ENCODE measurements at places on chromosomes 2 and 18.

DNA sequence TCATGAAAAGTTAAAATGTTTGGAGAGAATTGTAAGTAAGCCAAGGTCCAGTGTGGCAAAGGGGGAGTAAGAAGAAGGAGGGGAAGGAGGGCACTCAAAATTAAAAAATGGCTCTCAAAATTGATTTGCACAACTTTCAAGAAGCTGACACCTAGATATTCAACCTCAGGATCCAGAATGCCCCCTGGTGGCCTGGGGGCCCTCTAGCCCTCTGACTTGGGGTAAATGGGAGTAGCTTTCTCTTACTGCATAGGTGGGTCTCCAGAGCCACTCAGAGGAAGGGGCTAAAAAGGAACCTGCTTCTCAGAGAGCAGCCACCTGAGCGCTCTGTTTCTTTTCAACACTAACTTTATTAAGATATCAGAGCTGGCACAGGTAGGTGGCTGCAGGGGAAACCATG is 968.5 kb downstream of the BCL11A start:
- no peak for DNase-seq

GRCh38 chr2:219961947-219962498 is 334.6 kb downstream of the SLC4A3 start:
- DNase-seq, result no peak

GRCh38 chr18:59308938-59309260 is 9.6 kb downstream of the CPLX4 start:
- DNase-seq, result no peak

GRCh38 chr18:41974796-41975201 is 19.8 kb downstream of the PIK3C3 start:
- no peak for DNase-seq

DNA sequence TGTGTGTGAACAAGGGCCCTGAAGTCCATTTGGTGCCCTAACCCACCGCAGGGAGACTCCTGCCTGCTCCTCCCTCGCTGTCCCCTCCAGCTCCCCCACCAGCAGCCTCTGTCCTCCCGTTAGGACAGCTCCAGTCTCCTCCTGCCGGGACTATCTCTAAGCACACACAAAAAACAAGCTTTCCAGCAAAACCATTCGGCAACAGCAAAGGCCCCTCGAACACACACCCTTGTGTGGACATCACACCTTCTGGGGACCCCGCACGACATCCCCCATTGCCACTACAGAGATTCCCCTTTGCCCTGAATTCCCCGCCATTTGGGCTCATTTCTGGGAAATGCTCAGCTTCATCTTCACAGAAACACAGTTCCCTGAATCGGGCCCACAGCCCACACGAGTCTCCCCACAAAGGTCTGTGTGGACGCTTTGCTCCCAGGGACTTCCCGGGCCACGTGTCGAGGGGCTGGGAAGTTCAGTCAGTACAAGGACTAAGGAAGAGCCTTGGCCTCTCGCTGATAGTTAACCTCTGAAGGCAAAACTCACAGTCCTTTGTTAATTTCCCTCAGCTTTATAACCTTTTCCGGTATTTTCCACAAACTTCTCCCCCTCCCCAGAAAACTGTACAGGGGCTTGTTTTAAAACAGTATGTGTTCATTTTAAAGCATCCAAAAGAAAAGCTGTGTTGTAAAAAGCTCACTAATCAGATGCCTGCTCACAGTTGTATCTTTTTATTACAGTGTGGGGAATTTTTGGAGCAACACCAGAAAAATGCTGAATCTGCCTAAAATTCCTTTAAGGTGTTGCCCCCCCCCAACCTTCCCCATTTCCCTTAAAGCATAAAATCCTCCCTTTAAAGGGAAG is 25.9 kb downstream of the SMAD7 start:
- DNase-seq, result no peak

- no peak for DNase-seq
Observed at GRCh38 chr18:42339372-42339771, 384.3 kb downstream of the PIK3C3 start.

DNA sequence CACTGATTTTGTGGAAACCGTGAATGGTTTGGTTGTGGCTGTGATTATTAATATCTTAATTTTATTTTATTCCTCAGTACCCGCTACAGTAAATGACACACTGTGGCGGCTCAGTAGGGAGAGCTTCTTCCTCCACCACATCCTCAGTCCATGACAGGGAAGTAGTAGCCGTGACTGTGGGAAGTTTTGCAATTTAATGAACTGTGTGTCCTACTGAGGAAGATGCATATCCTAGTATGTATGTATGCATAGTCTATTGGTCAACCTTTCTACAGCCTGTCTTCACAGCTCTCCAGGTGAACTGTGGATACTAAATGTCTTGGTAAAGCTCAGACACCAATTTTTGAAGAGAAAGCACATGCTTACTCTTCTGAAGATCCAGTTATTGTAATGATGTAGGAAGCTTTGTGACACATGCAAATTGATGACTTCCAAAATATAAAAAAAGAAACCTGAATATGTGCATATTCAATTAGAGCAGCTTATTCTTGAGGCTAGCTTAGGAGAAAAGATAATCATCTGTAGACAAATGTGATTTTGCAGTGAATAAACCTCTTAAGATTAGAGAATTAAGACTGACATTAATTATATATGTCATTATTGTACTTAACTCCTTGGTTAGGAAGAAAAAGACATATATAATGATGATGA is 384.3 kb upstream of the CNTNAP5 start:
- DNase-seq, result no peak

DNA sequence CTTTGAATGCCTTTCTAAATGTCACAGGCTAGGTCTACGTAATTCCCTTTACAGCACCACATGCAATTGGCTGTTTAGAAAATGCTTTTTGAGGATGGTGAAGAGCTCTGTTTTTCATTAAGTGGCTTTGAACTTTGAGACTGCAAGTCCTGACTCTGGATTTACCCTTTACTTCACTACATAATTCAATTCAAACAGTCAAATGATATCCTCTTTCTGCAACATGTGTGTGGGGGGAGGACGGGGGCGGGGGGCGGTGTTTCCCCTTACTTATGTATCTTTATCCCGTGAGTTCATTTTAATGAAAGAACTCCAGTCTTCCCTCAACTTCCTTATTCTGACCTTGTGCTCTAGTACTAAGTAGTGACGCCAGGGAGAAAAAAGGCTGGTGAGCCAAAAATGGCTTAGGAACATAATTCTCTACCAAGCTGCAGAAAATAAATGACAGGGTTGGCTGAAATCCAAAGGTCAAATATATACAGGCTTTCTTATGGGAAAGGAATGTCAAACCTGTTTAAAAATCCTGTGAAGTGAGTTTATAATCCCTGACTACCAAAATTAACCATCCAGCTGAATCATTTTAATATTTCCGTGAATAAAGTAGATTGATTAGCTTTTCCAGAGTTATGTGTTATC is 119.6 kb downstream of the SLC8A1 start:
- no peak for DNase-seq

DNA sequence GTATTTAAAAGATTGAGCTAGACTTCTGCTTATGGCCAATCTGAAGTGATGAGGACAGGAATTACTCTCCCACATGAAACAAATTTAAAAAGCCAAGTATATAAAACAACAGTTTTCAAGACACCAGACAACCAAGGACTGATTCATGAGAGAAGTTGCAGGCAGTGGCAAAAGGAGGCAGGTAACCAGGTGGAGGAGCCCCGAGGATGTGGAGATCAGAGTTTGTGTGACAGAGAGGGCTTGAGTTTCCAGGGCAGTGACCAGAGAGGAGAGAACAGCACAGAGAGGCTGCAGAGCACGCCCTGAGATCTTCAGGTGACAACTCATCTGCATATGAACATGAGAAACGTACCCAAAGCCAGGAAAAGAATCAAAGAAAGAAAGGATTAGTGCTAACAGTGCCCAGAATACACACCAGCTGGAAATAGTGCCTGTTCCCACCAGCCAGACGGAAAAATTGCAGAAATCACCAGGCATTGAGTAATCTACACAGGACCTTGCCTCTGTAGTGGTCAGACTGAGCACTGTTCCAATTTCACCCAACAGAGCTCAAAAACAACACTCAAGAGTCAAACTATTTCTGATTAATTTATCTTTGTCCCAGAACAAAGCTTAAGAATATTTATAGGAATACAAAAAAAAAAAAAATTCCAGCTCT is 173.1 kb downstream of the SEPTIN10 start:
- no peak for DNase-seq

GRCh38 chr18:32326450-32327308 is 136.8 kb downstream of the MEP1B start:
- DNase-seq, result no peak

DNA sequence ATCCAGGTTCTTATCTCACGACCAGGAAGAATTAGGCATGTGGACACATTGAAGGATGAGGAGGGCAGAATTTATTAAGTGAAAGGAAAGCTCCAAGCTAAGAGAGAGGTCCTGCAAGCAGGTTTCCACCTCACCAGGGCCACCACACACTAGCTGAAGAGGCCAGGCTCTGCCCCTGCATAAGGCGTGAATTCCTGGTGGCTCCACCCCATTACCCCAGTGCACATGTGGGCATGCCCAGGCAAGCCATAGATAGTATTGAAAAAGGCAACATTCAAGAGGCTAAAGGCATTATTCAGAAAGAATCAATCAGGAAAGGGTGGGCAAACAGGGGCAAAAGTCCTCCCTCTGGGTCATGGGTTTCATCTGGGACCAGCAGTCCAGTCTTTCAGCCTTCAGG is 30.9 kb upstream of the GRP start:
- no peak for DNase-seq

DNA sequence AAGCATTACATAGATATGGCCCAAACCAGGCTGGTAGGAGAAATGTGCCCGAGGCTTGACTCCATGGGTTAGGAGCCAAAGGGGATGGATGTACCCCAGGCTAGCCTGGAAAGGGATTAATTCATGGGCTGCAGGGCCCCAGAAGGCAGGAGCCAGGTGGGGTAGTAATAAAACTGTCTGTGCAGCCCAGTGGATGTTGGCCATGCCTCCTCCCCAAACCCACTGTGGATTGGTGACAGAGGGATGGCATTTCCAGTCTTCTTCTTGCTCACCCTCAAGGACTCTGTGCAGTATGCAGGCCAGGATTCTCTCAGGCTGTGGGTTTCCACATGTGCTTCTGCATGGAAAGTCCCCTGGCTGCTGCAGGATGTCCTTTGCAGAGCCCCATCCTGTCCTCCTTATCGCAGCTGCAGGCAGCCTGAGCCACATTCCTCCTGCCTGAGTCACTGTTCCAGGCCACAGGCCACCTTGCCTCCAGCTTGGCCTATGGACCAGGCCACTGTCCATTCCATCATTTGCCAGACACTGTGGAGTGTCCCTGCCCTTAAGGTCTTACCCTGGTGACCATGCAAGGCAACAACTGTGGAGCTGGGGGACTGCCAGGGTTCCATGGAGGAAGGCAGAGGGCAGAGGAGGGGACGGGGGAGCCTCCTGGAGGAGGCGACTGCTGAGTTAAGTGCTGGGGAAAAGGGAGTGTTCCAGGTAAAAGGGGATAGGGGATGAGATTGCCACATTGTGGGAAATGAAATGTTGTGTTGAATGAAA is 38.9 kb downstream of the INO80C start:
- DNase-seq, result no peak

DNA sequence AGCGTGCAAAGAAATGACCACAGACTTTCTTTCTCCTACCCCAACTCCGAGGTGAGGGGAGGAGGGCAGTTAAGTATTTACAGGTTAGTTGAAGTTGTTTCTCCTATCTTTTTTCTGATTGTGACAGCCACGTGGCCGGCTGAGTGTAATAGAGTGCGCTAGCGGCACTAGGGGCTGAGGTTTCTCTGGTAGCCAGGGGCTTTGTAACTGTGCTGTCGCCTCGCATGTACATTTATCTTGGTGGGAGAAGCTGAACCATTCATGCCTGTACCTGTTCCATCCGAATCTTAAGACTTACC is 214.1 kb upstream of the STON1 start:
- no peak for DNase-seq

DNA sequence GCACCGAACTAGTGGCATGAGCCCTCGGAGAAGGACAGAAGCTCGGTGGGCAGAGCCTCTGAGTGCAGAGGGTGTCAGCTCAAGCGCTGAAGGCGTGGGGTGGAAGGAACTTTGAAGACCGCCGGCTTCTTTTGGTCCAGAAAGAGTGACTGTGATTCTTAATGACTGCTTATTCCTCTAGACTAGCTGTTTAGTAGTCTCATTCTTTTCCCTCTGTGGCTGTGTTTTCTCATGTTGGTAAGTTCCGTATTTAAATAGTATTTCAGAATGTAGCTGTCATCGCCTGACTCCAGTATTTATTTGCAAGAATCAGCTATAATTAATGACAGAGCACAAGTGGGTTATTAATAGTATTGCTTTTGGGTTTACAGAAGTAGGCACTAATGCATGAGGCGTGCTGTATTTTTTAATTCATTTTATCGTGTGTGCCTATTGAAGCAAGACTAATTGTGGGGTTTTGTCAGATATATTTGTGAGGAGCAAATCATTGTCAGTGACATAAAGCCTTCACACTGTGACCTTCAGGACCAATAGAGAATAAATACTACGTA is 80.8 kb upstream of the NFATC1 start:
- no peak for DNase-seq

- DNase-seq, result no peak
Observed at GRCh38 chr2:195683174-195683573, 26.1 kb downstream of the SLC39A10 start.

DNA sequence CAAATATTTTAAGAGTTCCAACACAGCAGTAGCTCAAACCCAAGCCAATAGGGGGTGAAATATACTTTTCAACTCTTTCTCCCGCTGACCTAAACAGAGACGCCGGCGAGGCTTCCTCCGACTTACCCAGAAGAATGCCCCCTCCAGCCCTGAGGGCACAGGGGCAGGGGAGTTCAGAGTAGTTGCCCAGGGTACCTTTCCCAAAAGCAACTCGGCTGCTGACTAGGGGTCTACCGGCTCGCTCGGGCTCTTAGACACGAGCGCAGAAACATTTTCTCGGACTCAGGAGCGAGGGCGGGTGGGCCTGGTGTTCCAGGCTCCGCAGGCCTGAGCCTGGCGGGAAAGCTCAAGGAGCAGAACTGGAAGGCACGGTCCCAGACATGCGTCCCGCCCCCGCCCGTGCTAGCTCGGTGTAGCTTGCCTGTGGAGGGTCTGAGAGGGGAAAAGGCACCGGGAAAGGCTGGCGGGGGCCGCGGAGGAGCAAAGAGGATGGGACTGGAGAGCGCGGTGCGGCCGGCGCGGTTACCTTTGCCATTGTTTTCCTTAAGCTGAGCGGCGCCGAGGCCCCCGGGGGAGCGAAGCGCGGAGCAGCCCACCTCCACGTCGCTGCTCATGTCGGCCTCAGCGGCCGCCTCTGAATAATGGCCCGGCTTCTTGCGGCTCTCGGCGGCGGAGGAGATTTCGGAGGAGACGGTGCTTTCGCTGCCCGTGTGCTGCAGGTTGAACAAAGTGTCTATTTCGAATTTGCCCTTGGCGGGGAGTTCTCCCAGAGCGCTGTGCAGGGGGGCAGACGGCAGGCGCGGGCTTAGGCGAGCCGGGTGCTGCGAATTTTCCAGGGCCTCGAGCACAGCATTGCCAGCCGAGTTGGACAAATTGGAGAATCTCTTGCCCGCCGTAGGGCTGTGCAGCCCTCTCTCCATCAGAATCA is 674 bp downstream of the EVX2 start:
- DNase-seq, result no peak
